ENCODE measurements at places on chromosomes 12 and 14.
A peak's percentile ranks its signal among the peaks of the same experiment; 100 is the strongest.

DNA sequence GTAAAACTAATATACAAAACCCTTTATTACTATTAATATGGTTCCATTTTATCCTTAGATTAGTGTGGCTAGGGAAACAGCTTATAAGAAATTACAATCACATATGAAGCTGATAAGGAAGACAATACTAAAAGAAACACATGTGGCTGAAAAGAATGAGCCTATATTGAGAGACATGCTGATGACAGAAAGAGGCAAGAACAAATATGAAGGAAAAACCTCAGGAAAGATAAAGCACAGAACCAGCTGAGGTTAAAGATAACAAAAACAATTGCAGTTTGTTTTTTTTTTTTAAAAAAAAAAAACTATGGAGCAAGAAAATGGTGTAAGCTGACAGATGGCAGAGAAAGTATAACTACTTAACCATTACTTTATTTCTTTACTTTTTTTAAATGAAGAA lies 69.2 kb upstream of the OSBPL8 start:
- no peak for DNase-seq

DNA sequence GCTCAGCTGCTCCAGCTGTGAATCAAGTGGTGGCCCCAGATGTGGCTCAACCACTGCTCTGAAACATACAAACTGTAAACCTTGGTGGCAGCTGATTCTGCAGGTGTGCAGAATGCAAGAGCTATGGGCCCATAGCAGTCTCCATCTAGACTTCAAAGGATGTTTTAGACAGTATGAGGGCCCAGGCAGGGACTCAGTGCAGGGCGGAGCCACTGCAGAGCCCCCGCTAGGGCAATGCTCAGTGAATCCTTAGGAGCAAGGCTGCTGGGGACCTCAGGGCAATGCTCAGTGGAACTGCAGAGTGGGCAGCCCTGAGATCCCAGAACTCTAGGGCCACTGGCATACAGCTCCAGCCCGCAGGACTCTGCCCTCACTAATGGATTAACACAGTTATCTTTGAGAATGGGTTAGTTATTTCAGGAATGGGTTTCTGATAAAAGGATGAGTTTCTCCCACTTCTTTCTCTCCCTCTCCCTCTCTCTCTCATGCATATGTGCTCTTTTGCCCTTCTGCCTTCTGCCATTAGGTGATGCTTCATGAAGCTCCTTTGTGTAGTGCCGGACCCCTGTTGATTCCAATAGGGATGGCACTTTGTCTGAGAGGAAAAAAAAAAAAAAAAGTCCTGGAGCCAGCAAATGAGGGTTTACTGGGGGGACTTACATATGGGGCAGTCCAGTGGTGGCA lies 48.4 kb upstream of the JDP2 start:
- DNase-seq, result no peak

GRCh38 chr12:51959211-51959610 lies 7.7 kb downstream of the ACVR1B start:
- DNase-seq, result no peak

DNA sequence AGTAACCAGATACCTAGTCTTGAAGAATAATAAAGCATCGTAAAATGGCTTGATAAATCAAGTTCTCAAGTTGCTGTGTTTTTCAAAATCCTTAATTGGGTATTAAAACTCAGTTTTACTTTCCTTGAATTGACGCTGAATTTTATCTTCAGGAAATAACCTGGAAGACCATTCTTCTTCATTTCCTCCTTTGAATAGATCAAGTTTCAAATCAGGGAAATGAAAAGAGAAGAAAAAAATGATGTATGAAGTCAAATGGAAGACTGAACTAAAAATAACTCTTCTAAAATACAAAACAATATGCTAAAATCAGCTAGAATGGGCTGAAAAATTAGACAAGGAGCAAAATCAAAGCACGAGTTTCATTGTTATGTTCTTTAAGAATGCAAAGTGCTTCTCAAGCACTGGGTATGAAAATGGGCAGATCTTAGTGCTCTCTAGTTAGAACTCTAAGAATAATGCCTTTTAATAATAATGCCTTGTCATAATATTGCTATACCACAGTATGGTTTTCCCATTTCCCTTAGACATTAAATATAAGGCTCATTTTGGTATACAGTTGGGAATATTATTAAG lies 54.6 kb upstream of the CLEC14A start:
- no peak for DNase-seq

- DNase-seq, result peak; percentile 52
Measured at GRCh38 chr12:122527478-122527944, 462 bp downstream of the KNTC1 start.

All from CD4-positive, alpha-beta memory T cell (primary cell).